ENCODE measurements at places on chromosomes 11 and 22.

GRCh38 chr11:96863520-96863919, 473.7 kb downstream of the JRKL start:
- no peak for DNase-seq

DNA sequence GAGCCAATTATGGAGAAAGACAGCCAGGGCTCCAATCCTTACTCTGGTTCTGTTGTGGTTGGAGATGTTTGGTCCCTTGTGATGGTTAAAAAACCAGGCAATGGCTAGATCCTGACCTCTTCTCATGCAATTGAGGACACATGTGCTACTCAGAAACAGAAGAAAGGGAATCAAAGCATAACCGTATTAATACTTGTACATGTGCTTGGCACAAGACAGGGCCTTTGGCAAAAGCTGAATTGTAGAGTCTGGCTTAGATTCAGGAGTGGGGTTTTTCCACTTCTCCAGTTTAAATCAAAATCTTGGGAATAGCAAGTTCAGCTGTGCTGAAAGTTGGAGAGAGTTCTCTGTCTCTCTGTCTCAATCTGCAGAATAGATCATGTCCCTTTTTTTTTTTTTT, 80.1 kb upstream of the E2F8 start:
- DNase-seq, result no peak

DNA sequence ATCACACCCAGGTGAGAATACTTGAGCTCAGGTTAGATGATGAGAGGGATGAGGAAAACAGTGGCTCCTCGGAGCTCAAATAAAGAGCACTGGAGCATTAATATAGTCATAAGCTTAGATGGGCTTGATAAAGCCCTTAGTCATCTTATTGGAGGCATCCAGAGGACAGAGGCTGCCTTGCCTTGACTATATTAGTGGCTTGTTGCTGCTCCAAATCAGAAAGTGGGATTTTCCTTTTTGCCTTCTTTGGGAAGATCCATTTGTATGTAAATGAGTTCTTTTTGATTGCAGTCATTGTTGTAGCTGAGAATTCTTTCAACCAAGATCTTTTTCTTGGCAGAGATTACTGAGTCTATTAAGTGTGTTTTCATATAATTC, 18.9 kb downstream of the ADM start:
- no peak for DNase-seq

- no peak for DNase-seq
Observed at GRCh38 chr11:75763846-75764245, 4.7 kb upstream of the DGAT2 start.

DNA sequence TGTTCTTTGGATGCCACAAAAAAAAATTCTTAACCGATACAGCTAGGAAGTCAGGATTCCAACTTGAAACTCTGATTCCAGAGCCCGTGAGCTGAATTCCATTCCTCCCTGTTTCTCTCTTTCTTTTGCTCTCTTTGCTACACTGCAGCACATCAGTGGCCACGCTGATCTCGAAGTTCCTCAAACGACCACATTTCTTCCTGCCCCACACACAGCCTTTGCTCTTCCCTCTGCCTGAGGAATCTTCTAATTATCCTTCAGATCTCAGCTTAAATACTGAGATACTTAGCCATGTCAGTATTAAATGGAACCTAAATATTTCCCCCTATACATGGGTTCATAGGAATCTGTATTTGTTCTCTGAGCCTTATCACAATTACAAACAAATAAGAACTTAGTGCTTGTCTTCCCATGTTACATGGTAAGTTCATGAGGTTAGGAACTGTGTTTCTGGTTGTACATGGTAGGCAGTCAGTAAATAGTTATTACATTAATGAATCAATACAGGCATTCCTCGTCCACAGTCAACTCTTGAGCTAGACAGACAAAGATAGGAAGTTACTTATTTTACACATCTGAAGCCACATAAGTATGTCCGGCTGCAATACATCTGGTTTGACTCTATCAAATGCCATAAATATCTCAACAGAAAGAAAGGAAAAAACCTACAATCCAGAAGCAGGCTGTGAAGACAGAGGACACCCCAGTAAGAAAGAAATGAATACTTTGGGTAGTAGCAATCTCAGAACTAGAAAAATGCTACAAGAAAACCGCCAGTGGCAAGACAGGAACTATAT, 86.6 kb downstream of the MAML2 start:
- no peak for DNase-seq

DNA sequence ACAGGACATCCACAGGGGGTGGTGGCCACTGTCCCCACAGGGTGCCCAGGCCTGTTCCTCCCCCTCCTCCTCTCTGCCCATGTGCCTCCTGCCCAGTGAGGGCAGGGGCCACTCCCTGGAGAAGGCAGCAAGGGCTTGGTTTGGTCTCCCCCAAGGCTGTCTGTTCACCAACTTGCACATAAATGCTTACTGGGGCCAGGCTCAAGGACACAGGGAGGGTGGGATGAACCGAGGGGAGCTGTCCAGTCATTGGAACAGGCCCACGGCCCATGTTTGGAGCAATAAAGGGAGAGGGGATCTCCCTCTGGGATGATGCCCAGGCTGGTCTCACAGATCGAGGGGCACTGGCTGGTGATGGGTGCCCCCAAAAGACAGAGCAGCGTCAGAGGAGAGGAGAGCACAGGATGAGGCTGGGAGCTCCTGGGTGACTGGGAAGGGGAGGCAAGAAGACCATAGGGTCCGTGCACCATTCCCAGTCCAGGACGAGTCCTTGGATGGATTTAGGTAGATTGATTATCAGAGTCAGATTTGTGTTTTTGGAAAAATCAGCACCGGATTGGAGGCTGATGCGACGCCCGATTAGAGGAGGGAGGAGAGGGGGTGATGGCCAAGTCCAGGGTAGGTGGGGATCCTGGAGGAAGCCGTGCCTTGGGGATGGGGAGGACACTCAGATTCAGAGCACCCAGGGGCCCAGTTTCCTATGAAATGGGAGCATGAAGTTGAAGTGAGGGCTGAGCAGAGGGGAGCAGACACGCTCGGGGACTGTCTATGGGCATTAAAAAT, 1.1 kb downstream of the IGLL5 start:
- no peak for DNase-seq

DNA sequence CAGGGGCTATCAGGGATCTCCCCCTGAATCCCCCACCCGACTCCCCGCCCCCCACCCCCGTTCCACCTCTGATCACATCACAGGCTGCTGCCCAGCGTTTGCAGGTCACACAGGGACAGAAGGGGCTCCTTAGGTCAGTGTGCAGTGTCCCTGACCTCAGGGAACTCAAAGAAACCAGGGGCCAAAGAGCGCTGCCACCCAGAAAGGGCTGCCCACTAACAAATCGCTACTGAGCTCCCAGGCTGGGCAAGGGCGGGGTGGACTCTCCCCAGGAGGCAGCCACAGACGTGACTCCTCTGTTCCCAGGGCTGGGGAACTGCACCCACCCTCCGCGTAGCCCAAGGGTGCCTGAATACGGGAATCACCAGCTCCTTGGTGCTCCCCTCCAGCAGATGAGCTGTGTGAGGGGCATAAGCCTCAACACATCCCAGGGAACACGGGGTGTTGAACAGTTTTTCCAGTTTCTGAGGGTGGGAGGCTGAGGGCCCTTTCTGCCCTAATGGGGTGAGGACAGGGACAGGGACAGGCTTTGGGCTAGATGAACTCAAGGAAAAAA, 9.9 kb upstream of the POLDIP3 start:
- DNase-seq, result no peak

Measured in NCI-H187 (cell line).